ENCODE measurements at places on chromosomes 16 and 17.

GRCh38 chr16:66432429-66432828 lies 5.3 kb downstream of the BEAN1 start:
- DNase-seq = no peak

DNA sequence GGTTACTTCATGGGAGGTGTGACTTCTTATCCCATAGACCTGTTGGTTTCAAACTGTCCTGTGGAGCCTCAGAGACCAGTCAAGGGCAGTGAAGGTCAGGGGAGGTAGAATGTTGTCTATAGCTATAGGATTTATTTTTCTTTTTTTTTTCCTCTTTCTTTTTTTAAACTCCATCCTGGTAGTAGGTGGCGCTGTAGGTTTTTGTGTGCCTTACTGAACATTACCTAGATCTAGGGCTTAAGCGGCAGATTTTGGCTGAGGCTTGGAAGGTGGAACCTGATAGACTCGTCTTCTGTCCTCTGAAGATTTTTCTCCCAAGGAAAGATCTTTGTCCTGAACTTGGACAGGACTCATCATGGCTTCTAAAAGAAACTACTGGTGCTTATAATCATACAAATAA lies 8.2 kb upstream of the LASP1NB start:
- no peak for DNase-seq

DNA sequence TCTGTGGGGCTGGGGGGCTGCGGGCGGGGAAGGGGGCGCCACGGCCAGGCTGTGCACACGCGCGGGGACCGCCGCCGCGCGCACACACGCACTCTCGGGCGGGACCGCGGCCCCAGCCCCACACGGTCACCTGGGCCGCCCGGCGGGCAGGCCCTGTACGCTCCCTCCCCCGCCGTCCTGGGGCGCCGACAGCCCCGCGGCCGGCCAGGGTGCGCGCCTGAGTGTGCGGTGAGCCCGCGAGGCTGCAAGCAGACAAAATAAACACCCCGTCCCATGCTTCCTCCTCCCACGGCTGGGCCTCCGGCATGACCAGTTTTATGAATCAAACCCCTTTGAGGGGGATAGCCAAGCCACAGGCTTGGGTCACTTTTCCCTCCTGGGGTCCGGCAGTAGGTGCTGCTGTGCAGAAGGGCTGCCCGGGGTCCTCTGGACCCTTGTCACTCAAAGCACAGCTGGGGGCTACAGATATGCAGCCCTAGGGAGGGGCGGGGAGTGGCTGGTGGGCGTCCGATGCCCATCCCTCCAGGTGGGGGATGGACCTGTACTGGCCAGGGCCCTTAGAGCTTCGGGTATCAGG lies 441 bp downstream of the VASN start:
- DNase-seq = no peak

GRCh38 chr17:69763503-69763902 lies 311.5 kb upstream of the KCNJ16 start:
- DNase-seq = no peak

- DNase-seq = no peak
Observed at GRCh38 chr16:15966420-15966819, 17.0 kb downstream of the ABCC1 start.

- DNase-seq = no peak
Observed at GRCh38 chr16:10405386-10405939, 19.6 kb downstream of the ATF7IP2 start.

DNA sequence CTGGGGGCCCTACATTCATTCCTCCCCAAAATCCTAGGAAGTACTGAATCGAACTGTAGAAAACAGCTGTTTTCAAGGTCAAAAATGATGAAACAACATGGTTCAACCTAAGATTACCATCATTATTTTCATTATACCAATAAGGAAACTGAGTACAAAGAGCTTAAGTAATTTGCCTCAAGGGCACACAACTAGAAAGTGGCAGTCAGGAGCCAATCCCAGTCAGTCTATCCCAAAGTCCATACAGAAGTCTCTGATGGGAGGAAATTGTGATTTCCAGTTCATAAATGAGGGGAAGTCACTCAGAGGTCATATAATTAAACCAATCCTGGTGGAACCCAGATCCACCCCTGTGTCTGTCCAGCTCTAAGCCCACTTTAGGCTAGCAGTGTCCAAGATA lies 8.4 kb downstream of the LPO start:
- DNase-seq = no peak

- no peak for DNase-seq
Observed at GRCh38 chr16:27406511-27407128, 4.6 kb downstream of the IL21R start.

GRCh38 chr16:24955975-24956731 lies 59.0 kb downstream of the ARHGAP17 start:
- DNase-seq = no peak

GRCh38 chr16:30368122-30368791 lies 2.0 kb downstream of the TBC1D10B start:
- DNase-seq = no peak

- no peak for DNase-seq
Observed at GRCh38 chr17:78839762-78840529, 668 bp downstream of the USP36 start.

DNA sequence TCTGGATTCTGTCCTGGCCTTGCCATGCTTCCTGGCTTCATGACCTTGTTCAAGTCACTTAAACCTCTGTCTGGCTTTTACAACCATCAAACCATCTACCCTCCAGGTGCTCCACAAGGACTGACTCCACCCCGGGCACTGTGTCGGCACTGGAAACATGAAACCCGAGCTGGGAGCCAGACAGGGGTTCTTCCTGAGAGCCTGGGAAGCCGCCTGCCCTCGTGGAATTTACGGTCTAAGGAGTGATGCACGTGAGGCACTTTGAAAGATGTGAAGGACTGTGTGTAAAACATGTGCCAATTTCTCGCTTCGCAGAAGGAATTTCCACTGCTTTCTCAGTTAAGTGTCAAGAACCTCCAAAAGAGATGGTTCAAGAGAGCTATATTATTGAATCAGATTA lies 11.6 kb downstream of the CDK5R1 start:
- DNase-seq = no peak

GRCh38 chr17:69876757-69877156 lies 198.3 kb upstream of the KCNJ16 start:
- DNase-seq = no peak

All from esophagus squamous epithelium (tissue), 5 donors.